Activated CD4-positive, alpha-beta T cell treated with anti-CD3 and anti-CD28 coated beads, Interleukin-2, Interleukin-6, amounts not matched to agents 100 ng/mL and 50 ng/mL, durations not matched to agents 16 hours and 8 hours (primary cell): ENCODE measurements at places on chromosomes 6 and 20.

- DNase-seq, result no peak
Measured at GRCh38 chr6:92559003-92559402, 860.4 kb downstream of the EPHA7 start.

- peak; percentile 83 for DNase-seq
Measured at GRCh38 chr20:49713753-49714712, at the start of gene B4GALT5. Gene B4GALT5 (minus strand): TSS chr20:49713878. CDS start chr20:49713690, 188 bp downstream.

DNA sequence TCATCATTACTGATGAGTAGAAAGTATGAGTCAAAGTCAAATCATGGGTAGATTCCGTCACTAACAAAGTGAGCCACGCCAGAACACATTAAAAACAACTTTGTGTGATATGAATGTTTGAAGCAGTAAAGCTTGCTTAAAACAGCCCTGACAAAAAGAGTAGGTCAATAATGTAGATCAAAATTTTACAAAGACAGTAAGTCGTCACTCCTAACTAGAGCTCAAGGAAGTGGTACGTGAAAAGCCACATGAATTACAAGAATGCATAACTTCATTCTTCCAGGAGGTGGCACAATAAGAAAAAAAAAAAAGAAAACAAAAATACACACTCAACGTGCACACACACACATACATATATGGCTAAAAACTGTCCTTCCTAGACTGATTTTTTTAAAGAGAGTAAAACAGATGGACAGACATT, 69.9 kb downstream of the HACE1 start:
- peak; percentile 45 for DNase-seq

- peak; percentile 64 for DNase-seq
Measured at GRCh38 chr20:52047811-52048764, 143.5 kb downstream of the ZFP64 start.

- DNase-seq, result no peak
Measured at GRCh38 chr20:34120213-34120612, 8.2 kb upstream of the EIF2S2 start.

DNA sequence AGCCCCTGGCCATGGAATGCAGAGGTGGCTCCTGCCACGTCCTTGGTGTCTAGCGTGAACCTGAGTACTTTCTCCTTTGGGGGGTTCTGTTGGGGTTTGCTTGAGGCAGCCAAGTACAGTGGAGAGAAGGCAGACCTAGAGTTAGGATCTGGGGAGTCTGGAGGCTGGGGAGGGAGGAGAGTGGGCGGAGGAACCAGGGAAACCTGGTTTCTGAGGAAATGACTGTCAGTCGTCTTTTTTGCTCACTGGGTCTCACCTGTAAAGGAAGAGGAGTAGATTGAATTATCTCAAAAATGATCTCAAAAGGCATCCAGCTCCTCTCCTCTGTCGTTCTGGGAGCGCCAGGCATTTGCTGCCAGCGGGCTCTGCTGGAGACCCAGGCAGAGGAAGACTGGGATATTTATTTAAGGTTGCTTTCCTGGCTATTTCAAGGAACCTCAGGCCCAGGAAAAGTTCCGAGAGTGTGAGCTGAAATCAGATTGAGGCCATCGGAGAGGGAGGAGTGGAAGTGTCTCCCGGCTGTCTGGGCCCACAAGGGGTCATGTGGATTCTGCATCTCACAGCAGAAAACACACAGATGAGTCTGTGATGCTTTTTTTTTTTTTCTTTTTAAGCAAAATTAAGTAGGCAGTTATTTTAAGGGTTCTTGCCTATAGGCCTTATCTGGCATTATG, 16.1 kb downstream of the EPB41L1 start:
- no peak for DNase-seq

DNA sequence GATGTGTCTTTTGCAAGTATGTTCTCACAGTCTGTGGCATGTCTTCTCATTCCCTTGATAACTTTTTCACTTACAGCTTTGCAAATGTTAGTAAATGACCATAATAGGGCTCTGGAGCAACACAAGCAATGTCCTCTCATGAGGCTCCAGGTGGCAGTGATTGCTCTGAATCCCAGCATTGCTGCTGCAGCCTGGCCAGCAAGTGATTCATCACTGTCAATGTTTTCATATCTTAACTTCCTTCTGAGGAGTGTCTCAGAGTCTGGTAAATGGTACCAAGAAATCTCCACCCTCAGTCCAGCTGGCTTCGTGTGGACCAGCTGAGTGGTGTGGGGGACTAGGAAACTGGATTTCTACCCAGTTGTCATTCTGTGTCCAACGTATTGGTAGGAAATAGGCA, 139.6 kb downstream of the MYLK4 start:
- DNase-seq, result no peak

DNA sequence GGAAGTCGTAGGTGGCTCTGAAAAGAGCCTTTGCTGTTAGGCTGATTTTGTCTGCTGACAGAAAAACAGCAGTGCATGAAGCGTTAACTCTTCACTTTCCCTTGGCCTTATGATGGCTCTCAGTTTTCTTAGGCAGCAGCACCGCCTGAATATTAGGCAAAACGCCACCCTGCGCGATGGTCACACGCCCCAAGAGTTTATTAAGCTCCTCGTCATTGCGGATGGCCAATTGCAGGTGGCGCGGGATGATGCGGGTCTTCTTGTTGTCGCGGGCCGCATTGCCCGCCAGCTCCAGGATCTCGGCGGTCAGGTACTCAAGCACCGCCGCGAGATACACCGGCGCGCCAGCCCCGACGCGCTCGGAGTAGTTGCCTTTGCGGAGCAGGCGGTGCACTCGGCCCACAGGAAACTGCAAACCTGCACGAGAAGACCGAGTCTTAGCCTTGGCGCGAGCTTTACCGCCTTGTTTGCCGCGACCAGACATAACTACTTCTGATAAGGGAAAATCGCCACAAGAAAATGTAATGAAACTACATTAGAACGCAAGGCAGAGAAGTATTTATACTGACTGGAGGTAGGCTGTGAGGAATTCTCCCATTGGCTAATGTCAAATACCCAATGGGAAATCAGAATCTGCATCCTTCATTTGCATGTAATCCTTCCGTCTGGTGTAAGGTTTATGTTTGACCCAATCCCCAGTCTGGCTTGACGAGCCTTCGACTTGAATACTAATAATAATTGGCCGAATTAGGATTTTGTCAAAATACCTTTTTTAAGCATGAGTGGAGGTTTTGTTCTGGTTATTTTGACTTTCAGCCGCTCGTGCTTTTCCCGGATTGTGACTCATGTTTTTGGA, 53.9 kb upstream of the HFE start:
- peak; percentile 92 for DNase-seq

DNA sequence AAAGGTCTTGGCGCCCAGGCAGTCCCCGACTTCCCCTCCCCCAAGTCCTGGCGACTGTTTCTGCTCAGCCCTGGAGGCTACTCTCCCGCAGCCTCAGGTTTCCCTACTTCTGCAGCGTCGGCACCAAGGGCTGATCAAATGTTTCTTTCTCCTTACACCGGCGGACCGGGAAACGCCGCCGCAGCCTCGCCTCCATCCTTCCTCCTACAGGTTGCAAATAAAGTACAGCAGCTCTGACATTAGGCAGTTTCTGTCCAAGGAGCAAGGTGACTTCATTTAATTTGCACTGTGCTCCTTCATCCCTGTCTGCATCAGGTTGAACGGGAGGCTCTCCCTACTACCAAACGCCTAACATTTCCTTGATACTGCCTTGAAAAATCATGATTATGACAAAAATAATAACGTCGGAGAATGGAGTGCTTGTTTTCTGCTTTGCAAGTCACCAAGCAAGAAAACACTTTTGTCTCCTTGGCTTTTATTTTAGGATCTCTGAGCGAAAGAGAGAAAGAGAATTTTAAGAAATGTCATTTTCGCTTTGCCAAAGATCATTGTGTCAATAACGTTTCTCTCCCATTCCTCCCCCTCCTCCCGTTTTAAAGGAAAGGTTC, 1.0 kb downstream of the CLIC5 start:
- DNase-seq, result peak; percentile 31

DNA sequence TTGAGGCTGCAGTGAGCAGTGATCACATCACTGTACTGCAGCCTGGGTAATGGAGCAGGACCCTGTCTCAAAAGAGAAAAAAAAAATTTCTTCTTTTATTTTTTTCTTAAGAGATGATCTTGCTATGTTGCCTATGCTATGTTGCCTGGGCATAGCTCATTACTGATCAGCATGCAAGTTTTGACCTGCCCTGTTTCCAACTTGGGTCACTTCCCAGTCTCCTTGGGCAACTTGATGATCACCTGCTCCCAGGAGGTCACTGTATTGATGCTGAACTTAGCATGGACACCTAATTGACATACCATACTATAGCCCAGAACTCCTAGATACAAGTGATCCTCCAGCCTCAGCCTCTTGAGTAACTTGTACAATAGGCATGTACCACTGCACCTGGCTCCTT, 30.7 kb upstream of the NANP start:
- DNase-seq, result no peak

- DNase-seq, result no peak
Measured at GRCh38 chr6:4102687-4103244, 23.8 kb upstream of the FAM217A start.

GRCh38 chr6:99514089-99514488, 1.1 kb downstream of the USP45 start:
- no peak for DNase-seq

- no peak for DNase-seq
Measured at GRCh38 chr6:151260205-151260604, 20.4 kb downstream of the AKAP12 start.

- DNase-seq, result no peak
Measured at GRCh38 chr6:42555477-42556457, 8.1 kb upstream of the UBR2 start.

DNA sequence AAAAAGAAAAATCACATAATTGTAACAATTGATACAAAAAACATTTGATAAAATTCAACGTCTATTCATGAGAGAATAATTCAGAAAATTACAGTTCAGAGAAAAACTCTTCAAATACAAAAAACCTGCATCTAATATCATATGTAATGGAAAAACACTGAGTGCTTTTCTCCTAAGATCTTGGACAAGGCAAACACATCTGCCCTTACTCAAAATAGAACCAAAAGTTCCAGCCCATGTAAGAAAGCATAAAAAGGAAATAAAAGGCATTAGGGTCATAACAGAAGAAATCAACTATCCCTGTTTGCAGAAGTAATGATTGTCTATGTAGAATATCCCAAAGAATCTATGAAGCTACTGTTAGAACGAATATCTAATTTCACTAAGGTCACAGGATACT, 721.4 kb downstream of the RFPL4B start:
- no peak for DNase-seq

- no peak for DNase-seq
Measured at GRCh38 chr6:28658475-28659249, 133.0 kb downstream of the GPX5 start.

DNA sequence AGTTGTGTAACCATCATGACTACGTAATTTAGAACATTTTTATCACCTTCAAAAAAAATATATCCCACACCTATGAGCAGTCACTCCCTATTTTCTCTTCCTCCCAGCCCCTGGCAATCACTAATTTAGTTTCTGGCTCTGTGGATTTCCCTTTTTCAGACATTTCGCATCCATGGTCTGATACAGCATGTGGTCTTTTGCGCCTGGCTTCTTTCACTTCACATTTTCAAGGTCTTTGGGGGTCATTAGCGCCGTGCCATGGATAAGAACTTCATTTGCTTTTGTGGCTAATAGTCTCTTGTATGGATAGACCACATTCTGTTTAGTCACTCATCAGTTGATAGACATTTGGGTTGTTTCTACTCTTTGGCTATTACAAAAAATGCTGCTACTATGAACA, 44.9 kb upstream of the DUSP22 start:
- DNase-seq, result no peak

GRCh38 chr6:45426251-45426650, 48.5 kb upstream of the SUPT3H start:
- no peak for DNase-seq

DNA sequence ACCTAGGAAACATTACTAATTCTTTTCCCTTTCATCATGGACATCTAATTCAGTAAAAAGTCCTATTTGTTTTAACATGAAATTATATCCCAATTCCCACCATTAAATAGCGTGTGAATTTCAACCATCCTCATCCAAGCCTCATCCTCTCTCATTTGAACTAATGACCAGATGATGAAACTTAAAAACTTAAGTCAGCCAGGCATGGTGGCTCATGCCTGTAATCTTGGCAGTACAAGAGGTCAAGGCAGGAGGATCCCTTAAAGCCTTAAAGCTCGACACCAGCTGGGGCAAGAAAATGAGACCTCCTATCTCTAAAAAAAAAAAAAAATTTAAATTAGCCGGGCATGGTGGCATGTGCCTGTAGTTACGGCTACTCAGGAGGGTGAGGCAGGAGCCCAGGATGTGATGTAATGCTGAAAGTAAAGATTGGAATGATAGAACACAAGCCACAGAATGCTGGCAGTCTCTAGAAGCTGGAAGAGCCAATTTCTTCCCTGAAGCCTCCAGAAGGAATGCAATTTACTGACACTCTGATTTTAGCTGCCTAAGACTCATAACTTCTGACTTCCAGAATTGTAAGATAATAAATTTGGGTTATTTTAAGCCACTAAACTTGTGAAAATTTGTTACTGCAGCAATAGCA, 27.1 kb upstream of the HAO1 start:
- DNase-seq, result no peak

GRCh38 chr6:67361264-67361663, 1273.8 kb upstream of the ADGRB3 start:
- no peak for DNase-seq

DNA sequence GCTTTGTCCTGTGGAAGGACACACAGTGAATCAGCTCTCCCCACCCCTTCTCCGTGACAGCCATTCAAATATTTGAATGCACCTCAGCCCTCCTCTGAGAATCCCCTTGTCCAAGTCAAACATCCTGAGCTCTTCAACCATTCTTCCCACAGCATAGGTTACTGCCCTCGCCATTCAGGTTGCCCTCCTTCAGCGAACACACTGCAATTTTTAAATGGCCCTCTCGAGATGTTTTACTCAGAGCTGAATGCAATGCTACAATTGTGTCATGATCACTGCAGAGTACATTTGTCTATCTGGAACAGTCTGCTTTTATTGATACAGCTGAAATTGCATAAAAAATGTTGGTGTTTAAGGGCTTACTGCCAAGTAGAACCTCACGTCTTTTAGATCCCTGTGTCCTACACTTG, 48.9 kb downstream of the SLC2A12 start:
- DNase-seq, result no peak

- no peak for DNase-seq
Measured at GRCh38 chr6:140923048-140923447, 1209.7 kb upstream of the GJE1 start.

DNA sequence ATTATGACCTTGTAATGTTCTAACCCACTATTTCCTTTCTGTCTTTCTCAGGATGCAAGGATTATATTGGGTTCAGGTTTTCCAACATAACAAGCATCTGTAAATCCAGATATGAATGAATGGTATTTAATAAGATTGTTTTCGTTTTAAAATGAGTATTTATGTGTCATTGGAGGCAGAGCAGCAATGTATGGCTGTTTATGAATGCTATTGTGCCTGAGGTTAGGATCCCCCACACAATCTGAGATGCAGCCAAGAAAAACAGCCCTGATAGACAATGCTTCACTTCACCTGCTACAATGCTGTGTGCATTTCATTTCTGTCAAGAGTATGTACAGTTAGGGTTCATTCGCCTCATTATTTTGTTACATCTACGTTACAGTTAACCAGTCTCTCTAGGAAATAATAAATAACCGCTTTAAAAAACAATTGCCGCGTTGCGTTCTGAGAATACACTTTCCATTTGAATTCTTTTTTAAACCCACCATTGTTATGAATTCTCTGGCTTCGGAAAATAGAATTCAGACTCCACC, 19.6 kb downstream of the TFAP2A start:
- no peak for DNase-seq

GRCh38 chr6:138655828-138656227, 117.7 kb upstream of the CCDC28A start:
- DNase-seq, result no peak
